Renal cortex interstitium (tissue), 15 donors: ENCODE measurements at places on chromosomes 4 and X.
A peak's percentile ranks its signal among the peaks of the same experiment; 100 is the strongest.

- no peak for DNase-seq
Observed at GRCh38 chrX:121260596-121261240, 213.3 kb downstream of the GLUD2 start.

DNA sequence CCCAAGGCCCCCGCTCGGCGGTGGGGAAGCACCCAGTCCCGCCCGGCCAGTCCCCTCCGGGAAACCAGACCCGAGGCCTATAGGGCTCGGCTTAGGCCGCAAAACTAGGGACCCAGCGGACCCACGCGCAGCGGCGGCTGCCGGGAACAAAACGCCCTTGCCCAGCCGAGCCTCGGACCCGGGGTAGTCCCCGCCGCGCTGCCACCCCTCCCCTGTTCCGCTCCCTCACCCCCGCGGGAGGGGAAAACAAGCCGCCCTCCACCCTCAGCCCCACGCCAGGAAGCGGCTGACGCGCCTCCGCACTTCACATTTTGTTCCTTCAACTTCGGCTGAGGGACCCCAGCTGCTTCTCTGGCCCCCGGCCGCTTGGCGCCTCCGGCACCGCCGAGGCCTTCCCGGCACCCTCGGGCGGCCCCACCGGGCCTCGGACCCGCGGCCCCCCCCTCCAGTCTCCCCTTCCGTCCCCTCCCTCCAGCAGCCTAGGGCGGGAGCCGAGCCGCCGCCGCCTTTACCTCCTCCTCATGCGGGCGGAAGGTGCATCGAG lies 694 bp downstream of the PDS5A start:
- DNase-seq = peak; percentile 13

- DNase-seq = no peak
Observed at GRCh38 chr4:14165222-14165920, 537.8 kb upstream of the BOD1L1 start.

GRCh38 chrX:9081271-9081670 lies 47.3 kb upstream of the FAM9B start:
- DNase-seq = no peak

GRCh38 chr4:174856926-174857800 lies 28.1 kb upstream of the GLRA3 start:
- no peak for DNase-seq

- no peak for DNase-seq
Observed at GRCh38 chrX:41435708-41436107, 11.4 kb upstream of the NYX start.

- peak; percentile 8 for DNase-seq
Observed at GRCh38 chrX:85084770-85085393, 81.2 kb downstream of the APOOL start.
